ENCODE measurements at places on chromosomes 16 and 17.
A peak's percentile ranks its signal among the peaks of the same experiment; 100 is the strongest.

DNA sequence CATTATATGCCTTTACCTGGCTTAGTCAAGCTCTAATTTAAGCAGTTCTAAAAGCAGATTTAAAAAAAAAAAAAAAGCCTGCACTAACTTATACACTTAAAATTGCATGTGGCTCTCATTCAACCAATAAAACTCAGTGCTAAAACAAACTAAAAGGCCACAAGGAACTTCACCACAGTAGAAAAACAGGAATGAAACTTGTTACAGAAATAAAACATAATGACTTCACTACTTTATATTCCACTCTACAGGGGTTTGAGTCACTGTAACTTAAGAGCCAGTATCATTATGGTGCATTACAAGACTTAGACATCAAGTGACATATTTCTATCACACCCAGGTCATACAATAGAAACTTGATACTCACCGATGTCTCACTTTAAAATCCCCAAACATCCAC lies 11.1 kb downstream of the CA10 start:
- DNase-seq: no peak

- no peak for DNase-seq
Observed at GRCh38 chr17:39082482-39082881, 69.0 kb downstream of the PLXDC1 start.

DNA sequence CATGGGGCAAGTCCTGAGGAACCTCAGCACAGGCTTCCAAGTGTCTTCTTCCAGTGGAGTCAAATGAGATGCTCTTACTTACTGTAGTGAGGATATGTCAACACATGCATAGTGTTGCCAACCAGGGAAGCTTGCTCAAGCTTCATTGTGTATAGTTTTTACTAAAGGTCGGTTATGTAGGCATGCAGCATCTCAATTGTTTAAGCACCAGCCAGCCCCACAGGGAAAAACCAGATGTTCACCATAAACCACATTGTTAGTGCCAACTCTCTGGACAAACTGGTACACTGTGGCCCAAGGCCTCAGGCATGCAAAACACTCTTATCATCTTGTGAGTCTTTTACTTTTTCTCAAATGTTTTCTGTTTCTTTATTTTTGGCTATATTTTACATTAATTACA lies 152.1 kb downstream of the PHKB start:
- no peak for DNase-seq

- no peak for DNase-seq
Observed at GRCh38 chr16:54780266-54780665, 150.4 kb upstream of the IRX5 start.

DNA sequence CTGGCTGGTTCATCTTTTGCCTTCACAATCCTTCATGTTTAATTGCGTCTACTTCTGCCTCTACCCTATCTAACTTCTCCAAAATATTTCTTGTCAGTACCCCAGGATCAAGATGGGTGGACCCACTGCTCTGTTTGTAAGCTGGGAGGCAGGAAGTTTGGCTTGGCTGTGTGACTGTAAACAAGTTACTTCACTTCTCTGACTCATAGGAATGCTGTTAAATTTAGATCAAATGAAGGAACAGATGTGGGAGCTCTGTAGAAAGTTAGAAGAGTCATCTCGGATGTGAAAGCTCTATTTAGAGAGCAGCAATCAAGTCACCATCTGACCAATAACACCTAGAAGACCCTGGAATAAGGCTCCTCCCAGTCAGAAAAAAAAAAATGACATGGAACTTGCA lies 55.2 kb upstream of the MRTFB start:
- no peak for DNase-seq

- no peak for DNase-seq
Observed at GRCh38 chr16:69526831-69527655, 38.7 kb upstream of the NFAT5 start.

DNA sequence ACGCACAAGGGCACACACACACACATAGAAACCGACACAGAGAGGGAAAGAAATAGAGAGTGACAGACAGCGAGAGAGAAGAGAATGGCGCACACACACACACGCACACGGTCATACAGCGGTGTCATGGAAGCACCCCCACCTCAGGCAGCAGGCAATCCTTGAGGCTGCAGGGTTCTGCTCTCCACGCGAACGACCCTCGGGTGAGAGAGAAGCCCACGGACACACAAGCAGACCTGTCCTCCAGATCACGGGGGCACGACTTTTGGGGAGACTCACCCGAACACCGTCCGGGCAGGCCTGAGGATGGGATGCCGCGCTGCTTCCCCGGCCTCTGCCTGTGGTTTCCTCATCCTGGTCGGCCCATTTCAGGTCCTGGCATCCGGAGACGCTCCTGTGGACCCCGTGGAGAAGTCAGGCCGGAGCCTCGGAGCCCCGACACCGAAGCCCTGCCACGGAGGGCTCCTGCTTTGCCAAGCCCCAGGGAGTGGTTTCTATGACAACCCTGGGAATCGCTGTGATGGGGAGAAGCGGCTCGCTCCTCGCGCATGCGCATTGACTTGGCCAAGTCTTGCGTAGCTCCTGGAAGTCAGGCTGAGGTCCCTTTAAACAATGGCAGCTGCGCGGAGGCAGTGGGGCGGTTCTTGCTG lies 118.2 kb upstream of the KCNJ18 start:
- peak; percentile 64 for DNase-seq

DNA sequence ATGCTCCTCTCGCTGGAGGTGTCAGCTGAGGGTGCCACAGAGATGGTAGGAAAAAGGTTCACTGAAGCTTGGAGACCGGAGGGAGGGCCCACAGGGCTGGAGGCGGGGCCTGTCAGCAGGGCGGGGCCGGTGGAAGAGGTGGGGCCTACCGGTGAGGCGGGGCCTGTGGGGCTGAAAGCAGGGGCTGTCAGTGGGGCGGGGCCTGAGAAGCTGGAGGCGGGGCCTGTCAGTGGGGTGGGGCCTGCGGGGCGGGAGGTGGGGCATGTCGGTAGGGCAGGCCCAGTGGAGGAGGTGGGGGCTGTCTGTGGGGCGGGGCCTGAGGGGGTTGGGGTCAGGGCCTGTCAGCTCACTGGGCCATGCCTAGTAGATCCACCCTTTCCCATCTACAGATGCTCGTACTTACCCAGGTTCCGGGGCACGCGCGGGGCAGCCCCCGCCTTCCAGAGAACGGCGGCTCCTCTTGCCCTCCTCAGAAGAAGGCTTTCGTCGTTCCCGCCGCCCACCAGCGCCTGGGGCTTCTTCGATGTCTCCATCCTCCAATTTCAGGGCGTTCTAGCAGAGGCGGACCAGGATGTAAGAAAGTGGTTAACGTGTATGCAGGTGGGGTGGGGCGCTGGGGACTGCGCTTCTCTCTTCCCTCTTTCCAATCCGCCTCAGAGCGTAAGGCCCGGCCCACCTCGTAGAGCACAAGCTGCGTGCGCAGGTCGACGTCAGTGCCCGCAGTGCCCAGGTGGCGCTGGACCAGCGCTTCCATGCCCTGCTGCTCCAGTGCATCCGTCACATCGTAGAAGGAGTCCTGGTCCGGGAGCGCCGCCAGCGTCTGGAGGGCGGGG lies 9.8 kb downstream of the TMEM208 start:
- no peak for DNase-seq

DNA sequence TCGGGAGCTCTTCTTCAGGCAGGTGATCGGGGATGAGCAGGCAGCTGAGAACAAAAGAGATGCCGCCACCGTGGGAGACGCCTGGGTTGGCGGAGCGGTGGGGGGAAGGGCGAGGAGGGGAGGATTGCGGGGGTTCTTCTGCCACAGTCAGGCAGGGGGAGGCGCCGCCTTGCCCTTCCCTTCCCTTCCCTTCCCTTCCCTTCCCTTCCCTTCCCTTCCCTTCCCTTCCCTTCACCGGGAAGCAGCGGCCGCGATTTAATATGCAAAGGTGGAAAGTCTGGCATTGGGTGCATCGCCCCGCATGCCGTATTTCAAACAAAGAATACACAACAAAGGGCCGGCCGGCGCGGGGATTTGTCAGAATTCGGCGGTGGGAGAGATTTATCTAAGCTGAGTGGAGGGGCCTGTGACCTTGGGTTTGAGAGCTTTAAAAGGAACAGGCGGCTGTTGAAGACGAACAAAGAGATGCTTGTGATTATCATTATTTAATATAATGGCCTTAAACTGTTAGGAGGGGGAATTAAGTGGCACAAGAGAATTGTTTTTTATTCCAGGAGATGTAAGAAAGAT lies 262.3 kb upstream of the TNRC6C start:
- no peak for DNase-seq

DNA sequence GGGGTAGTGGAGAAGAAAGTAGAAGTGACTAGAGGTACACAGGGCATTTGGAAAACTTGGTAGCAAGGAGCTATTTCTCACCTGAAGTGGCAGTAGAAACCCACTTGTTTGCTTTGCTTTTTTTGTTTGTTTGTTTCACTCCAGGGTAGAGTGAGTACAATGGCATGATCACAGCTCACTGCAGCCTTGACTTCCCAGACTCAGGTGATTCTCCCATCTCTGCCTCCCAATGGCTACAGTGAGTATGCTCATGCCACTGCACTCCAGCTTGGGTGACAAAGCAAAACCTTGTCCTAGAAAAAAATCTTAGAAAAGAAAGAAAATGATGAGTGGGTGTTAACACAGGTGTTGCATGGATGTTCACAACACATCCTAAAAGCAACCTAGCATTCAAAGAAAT lies 40.4 kb downstream of the SCNN1G start:
- DNase-seq: no peak

DNA sequence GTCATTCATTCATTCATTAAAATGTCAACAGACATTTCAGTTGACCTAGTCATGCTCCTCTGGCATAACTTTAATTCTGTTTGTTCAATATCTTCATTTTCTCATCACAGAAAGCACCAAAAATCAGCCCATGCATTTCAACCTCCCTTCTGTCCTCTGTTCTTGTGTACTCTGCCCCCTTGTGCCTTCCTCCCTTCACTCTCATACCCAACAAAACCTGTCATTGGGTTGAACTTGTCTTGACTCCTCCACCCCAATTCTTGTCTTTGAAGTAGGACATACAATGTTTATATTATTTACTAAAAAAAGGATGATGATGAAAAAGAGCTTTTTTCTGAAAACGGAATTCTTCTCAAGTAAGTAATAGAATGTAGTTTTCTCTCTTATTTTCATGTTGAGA lies 43.8 kb downstream of the COX10 start:
- no peak for DNase-seq

- peak; percentile 72 for DNase-seq
Observed at GRCh38 chr16:4682616-4683254, 10.6 kb upstream of the NUDT16L1 start.

- no peak for DNase-seq
Observed at GRCh38 chr16:27515874-27516353, 33.8 kb downstream of the GTF3C1 start.
